GM23338 (cell line): ENCODE measurements at places on chromosomes 16 and 17. TPM values are rescaled to one million over a fixed set of nuclear protein-coding genes. Genes with fewer than 3 reads are reported as not detected.

The ZNF385C gene
- total RNA-seq: 1.9 and 4.6 TPM in 2 replicates

The CTRB1 gene
- not detected in 2 replicates for total RNA-seq

DNA sequence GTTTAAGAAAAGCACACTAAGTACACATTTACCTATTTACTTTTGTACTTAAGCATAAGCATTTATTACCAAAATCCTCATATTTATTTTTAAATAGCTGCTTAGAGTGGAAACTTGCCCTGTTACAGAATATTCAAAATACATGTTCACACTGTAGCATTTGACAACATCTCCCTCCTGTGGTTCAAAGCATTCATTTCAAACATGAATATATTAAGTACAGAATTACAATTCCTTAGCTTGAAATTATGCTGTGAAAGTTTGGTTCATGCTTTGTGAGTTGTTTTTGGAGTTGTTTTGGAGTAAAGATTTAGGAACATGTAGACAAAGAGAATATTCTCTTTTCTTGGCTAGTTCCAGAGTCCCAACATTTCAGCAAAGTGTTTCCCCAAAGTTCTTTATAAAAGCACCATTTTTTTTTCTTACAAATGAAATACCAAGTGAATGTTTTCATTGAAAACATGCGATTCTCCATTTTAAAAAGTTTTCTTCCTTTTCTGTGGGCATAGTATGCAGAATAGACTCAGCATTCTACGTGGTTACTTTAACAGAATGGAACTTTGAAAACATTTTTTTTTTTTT, 33.2 kb downstream of the TUBD1 start:
- peaks cover 6% of the 10 kb centered on the region for H3K36me3 ChIP-seq
- no peak overlapping the region for H3K4me3 ChIP-seq
- no peak overlapping the region; the same call in 1 of the 2 replicates for H3K27ac ChIP-seq
- H3K4me1 ChIP-seq: no peaks in the 10 kb centered on the region
- no peak for DNase-seq
- no peaks in the 10 kb centered on the region for H3K27me3 ChIP-seq

GRCh38 chr16:85735225-85735635, 15.7 kb downstream of the C16orf74 start:
- H3K4me3 ChIP-seq: no peak overlapping the region
- no peak overlapping the region for H3K27ac ChIP-seq
- H3K36me3 ChIP-seq: no peaks in the 10 kb centered on the region
- no peak for DNase-seq
- no peaks in the 10 kb centered on the region for H3K27me3 ChIP-seq

- no peaks in the 10 kb centered on the region for H3K36me3 ChIP-seq
- no peaks in the 10 kb centered on the region for H3K4me1 ChIP-seq
- no peak overlapping the region for H3K4me3 ChIP-seq
- H3K27me3 ChIP-seq: no peaks in the 10 kb centered on the region
- no peak for DNase-seq
- no peak overlapping the region for H3K27ac ChIP-seq
Observed at GRCh38 chr16:12160815-12161550, 184.4 kb downstream of the SNX29 start.
